NCI-H774 (cell line): ENCODE measurements at places on chromosomes 11 and 22.

DNA sequence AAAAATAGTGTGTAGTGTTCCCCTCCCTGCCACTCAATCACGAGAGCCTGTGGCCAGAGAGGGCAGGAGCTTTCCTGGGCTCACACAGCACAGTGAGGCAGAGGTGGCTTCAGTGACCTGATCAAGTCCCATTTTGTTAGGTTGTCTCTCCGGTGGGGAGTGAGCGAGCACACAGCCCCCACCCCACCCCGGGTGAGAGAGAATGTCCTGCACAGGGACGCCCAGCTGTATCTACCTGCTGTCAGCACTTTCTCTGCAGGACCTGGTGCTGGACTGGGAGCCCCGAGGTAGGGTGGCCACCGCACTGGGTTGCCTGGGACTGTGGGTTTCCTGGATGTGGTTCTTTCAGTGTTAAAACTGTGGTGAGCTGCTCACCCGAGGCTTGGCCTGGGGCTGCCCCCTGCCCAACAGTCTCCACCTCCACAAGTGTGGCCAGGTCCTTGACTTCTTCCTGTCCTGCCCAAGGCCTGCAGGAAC, 6.1 kb downstream of the CAPN5 start:
- no peak for DNase-seq

- DNase-seq = no peak
Measured at GRCh38 chr22:33326540-33327295, 268.5 kb upstream of the SYN3 start.

GRCh38 chr11:130555251-130555841, 106.9 kb downstream of the ADAMTS15 start:
- DNase-seq = no peak

DNA sequence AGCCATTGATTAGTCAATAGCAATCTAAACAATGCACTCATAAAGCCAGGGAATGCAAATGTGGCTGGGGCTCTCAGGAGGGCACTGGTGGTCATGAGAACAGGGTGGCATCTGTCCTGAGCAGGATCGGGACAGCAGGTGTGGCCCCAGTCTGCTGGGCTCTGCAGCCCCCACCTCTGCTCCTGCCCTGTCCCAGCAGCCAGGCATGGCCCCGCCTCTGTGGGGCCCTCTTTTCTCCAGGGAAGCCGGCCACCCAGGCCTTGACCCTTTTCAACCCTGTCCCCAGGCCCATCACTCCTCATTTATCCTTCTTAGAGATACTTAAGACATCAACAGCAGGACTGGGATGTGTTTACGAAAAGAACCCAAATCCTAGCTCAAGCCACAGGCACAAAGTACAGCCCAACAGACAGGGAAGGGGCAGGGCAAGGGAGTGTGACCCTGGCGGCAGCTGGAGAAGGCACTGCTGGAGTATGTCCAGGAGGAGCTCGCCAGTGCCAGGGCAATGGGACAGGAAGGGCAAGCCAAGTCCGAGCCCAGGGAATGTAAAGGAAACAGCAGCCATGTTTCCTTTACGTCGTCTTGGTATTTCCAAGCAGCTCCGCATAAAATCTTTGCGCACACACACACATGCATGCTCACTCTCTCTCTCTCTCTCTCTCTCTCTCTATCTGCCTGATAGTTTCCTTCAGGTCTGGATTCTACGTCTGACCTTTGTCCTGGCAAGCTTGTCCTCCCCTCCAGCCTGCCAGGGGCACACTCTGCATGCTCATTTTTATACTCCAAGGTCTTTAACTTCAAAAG, 59.9 kb downstream of the DGCR2 start:
- DNase-seq = no peak

- DNase-seq = no peak
Measured at GRCh38 chr11:102070766-102071165, 23.5 kb downstream of the CFAP300 start.

GRCh38 chr22:45318168-45318557, 8.4 kb downstream of the FAM118A start:
- peak; percentile 34 for DNase-seq

GRCh38 chr11:57464539-57465181, 4.3 kb downstream of the RTN4RL2 start:
- DNase-seq = no peak

DNA sequence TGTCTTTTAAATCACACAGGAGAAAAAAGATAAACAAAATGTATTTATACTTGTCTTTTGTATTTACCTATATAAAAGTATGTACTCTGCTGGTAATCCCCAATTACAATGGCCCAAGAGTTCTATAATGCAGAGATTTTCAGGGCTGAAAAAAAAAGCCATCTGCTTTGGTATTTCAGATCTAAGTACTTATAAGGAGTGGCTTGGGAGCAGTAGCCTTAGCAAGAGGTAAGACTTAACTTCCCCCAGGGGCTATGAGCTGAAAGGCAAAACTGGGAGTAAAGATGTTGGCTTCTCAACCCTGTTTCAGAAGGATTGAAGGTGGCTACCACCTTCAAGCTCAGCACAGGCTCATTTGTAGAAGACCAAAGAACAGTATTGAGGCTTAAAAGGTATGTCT, 35.3 kb upstream of the EP300 start:
- no peak for DNase-seq
